ENCODE measurements at places on chromosomes 4 and X.

DNA sequence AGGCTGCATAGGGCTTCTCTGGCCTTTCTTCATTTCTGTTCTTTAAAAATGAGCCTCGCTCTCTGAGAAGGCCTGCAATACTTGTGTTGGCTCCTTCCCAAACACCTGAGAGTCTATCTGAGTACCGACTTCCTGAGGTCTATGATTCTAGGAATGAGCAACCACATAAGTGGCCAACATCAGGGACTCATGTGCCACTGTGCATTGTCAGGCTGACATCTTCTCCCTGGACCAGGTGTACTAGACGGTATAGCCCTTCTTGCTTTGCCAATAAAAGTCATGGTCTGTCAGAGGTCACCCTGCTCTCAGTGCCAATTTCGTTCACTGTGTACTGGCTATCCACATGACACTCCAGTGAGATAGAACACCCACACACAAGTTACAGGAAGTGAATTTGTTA, 67.4 kb upstream of the EPHA5 start:
- DNase-seq, result no peak

- DNase-seq, result no peak
Observed at GRCh38 chr4:38190717-38191178, 230.6 kb downstream of the PTTG2 start.

DNA sequence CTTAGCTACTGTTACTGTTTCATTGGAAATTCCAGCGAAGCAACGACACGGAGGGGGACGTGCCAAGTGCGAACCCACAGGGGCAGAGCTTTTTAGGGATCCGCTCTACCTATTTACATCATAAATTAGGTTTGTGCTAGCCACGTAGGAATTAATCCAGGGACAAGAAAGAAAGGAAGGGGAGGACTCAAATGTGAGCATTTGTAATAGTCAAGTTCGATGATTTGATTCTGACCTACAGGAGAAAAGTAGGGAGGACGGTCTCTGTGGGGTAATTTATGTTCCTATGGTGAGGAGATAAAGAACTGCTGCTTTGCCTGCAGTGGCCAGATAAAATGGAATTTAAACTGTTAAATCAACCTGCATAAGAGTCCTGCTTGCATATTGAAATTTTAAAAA, 1.7 kb downstream of the INTS6L start:
- DNase-seq, result no peak

- no peak for DNase-seq
Observed at GRCh38 chrX:126985981-126986380, 166.5 kb downstream of the PRR32 start.

GRCh38 chr4:27082776-27083175, 222.1 kb downstream of the STIM2 start:
- no peak for DNase-seq

DNA sequence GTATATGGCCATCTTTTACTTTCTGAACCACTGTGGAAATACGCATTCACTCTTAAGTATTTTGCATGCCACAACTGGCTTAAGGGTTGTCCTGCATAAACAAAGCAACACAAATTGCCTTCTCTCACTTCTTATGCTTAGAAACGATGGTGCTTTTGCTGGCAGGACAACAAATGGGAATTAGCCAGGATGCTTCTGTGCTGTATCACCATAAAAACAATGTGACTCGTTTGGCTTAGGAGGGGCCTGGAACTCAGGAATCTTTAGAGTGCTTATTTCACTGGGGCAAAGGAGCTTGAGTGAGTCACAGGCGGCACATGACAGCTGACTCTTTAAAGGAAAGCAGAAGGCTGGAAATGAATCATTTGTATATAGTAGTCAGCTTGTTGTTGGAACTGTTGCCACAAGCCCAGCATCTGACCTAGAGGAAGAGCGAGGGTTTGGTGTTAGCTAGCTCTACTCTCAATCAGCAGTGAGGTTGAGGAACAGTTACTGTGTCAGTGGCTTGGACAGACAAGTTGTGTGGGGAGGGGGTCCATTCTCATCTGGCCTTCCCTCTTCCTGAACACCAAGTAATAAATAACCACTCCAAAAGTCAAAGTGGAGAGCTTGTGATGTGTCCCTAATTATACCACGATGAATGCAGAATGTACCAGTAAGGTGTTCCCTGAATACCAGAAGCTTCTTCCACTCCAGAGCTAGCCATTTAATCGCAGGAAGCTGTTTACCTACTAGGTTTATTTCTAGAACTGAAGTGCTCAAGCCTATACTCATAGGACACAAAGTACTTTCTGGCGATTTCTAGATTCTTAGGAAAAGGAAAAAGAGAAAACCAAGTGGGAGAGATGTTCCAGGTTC, 293.1 kb downstream of the CAMK2D start:
- DNase-seq, result no peak

- no peak for DNase-seq
Observed at GRCh38 chr4:153927451-153927850, 138.6 kb upstream of the SFRP2 start.

DNA sequence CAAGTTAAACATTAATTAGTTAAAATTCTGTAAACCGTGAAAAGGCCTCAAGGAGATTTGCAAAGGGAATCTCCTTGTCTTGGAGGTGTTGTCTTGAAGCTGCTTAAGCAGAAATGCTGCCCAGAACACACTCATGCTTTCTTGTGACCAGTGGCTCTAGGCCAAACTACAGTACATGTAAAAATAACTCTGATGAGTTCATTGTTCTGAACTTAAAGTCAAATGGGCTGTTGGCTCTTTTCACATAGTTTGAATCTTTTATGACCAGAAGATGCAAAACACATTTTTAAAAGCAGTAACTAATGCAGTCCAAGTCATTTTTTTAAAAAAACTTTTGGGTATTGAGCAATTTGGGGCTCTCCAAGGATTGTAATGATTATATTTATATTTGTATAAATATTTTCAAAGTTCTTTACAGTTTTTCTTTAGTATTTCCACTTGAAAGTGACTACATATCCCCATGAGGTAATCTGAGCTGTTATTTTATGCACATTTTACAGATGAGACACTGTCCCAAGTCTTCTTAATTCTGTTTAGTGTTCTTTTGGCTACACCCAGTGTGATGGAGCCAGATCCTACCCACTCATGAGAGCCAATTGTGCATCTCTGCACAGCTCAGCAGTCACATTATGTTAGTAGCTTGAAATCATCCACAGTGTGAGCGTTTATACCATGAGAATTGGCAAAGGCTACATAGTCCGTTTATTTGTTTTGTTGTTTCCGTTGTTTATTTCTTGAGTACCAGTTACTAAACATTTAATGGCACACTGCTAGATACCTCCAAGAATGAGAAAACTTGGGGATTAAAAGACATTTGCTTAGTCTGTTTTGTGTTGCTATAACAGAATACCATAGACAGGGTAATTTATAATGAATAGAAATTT, 112.8 kb upstream of the ATXN3L start:
- no peak for DNase-seq

- DNase-seq, result no peak
Observed at GRCh38 chr4:151690164-151690870, 70.5 kb downstream of the GATB start.

DNA sequence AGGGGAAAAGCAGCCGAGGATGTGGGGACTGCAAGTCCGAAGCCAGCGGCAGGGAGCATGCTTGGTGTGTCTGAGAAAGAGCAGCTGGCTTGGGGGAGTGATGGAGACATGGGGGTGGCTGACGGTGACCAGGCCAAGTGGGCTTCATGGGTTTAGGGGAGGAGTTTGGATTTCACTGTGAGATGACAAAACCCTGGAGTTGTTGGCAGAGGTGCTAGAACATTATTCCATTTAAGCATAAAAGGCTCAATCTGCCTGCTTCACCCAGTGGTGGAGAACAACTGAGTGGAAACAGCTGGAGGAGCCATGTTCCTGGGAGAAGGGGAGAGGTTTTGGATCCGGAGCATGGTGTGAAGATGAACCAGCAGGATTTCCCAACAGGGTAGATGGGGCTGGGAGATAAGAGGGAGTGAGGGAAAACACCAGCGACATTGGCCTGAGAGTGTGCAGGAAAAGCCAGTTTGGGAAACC, 318.0 kb upstream of the TAPT1 start:
- DNase-seq, result no peak

DNA sequence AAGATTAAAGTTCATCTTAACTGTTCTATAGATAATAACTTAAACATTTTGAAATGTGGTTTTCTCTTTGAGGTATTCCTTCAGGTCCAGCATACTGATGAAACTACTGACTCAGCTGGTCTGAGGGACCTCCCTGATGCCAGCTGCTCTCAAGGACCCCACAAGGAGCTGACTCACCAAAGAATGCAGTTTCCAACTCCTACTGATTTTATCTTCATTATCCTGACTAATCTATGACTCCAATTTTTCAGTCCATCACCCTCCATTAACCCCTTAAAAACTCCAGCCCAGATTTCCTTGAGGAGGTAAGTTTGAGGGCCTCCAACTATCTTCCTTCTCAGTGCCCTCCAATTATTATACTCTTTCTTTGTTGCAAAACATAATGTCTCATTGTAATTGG, 1.4 kb upstream of the UGT2B4 start:
- no peak for DNase-seq

- DNase-seq, result no peak
Observed at GRCh38 chrX:54044877-54045338, 635 bp upstream of the PHF8 start.

DNA sequence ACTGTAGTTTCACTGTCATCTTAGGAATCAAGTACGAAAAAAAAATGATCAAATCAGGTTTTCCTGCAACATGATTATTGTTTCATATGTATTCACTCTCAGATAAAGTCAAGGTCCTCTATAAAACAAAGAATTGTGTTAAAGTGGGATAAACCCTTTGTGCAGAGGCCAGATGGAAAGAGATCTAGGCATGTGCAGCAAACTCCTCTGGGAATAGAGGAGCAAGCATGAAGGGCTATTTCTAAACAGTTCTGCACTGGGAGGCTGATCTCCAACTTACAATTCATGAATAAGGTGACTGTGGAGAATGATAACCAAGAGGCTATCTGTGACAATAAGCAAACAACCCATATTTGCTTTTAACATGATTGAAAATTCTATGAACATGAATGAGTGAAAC, 2.4 kb upstream of the WDFY3 start:
- no peak for DNase-seq
